CD4-positive, CD25-positive, alpha-beta regulatory T cell (primary cell): ENCODE measurements at places on chromosomes 11 and 22.

- no peak overlapping the region for H3K4me3 ChIP-seq
- H3K27me3 ChIP-seq = no peaks in the 10 kb centered on the region
- no peaks in the 10 kb centered on the region for H3K4me1 ChIP-seq
- DNase-seq = no peak
- H3K36me3 ChIP-seq = no peaks in the 10 kb centered on the region
Measured at GRCh38 chr11:131544591-131544990, 174.2 kb downstream of the NTM start.

GRCh38 chr11:45984192-45984591 lies 61.7 kb downstream of the LARGE2 start:
- H3K4me1 ChIP-seq = no peaks in the 10 kb centered on the region
- no peak overlapping the region for H3K4me3 ChIP-seq
- no peak for DNase-seq
- H3K27ac ChIP-seq = no peak overlapping the region
- peaks cover 11% of the 10 kb centered on the region for H3K36me3 ChIP-seq
- H3K27me3 ChIP-seq = no peaks in the 10 kb centered on the region

DNA sequence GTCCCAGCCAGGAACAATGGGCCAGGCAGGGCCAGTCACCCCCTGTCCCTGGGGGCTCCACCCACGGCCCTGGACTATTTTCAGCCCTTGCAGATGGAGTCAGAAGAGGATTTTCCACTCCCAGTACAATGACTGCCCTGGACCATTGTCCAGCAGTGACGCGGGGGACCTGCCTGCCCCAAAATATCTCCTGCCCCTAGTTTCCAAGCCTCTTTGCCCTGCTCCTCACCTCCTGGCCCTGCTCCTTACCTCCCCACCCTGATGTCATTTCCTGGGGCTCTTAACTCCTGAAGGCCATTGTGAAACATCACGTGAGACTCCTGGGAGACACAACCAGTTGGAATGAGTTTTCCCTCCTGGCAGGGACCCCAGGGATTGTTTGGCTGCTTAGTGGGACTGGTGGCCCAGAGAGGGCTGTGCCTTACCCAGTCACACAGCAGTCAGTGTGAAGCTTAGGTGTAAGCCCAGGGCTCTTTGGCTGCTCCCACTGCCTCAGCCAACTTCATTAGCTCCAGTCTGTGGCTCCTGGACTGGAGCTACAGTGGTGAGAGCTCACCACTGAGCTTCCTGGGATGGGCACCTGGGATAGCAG lies 22.2 kb downstream of the P2RY2 start:
- no peaks in the 10 kb centered on the region for H3K36me3 ChIP-seq
- H3K4me1 ChIP-seq = no peaks in the 10 kb centered on the region
- H3K27ac ChIP-seq = no peak overlapping the region
- no peak for DNase-seq

- H3K4me3 ChIP-seq = no peak overlapping the region
- H3K36me3 ChIP-seq = no peaks in the 10 kb centered on the region
- H3K4me1 ChIP-seq = no peaks in the 10 kb centered on the region
- peaks cover 4% of the 10 kb centered on the region for H3K27me3 ChIP-seq
- DNase-seq = no peak
- no peak overlapping the region for H3K27ac ChIP-seq
Measured at GRCh38 chr22:36727110-36727509, 23.6 kb upstream of the CACNG2 start.

DNA sequence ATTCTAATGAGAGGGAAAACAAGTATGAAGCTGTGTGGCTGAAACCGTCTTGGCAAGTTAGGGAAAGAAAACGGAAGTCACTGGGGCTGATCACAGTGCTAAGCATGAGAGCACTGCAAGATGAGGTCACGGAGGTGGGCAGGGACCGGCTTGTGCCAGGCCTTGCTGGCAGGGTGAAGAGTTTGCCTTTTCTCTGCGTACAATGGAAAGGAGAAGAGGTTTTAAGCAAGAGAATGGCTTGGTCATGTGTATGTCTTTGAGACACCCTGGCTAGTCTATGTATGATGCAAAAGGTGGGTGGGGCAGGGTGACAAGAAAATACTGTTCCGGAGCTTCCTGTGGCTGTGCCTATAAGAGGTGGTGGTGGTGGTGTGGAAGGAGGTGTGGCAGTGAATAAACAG lies 567.9 kb downstream of the NTM start:
- H3K4me1 ChIP-seq = no peaks in the 10 kb centered on the region
- H3K27me3 ChIP-seq = no peaks in the 10 kb centered on the region
- H3K27ac ChIP-seq = no peak overlapping the region
- H3K36me3 ChIP-seq = no peaks in the 10 kb centered on the region

GRCh38 chr22:31544481-31545480 lies 48.4 kb downstream of the SFI1 start:
- H3K4me3 ChIP-seq = no peak overlapping the region
- peaks cover 39% of the 10 kb centered on the region for H3K36me3 ChIP-seq
- H3K27me3 ChIP-seq = no peaks in the 10 kb centered on the region
- no peak for DNase-seq
- H3K27ac ChIP-seq = no peak overlapping the region

DNA sequence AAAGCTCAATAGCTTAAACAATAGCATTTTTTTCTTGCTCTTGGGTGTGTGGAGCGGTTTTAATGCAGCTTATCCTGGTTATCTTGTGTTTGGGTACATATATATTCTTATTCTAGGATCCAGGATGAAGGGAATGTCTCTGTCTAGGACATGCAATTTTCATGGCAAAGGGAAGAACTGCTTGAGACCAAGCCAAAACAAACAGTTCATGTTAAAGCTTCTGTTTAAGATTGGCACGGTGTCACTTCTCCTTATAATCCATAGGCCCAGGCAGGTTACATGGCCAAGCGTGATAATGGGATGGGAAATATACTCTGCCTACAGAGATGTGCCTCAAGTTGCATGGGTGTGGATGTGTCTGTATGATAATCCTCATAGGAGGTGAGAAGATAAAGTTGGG lies 177.1 kb upstream of the PGR start:
- H3K27ac ChIP-seq = no peak overlapping the region
- no peaks in the 10 kb centered on the region for H3K4me1 ChIP-seq
- no peak for DNase-seq

- no peaks in the 10 kb centered on the region for H3K27me3 ChIP-seq
- peak overlapping the region; percentile 71 for H3K4me3 ChIP-seq
- peak overlapping the region; percentile 95 for H3K27ac ChIP-seq
- peaks cover 44% of the 10 kb centered on the region for H3K36me3 ChIP-seq
- no peak for DNase-seq
Measured at GRCh38 chr11:6611092-6611962, 689 bp downstream of the TAF10 start.

- peaks cover 74% of the 10 kb centered on the region for H3K36me3 ChIP-seq
- DNase-seq = no peak
- no peak overlapping the region for H3K4me3 ChIP-seq
- peaks cover 47% of the 10 kb centered on the region for H3K4me1 ChIP-seq
- peak overlapping the region; percentile 93 for H3K27ac ChIP-seq
Measured at GRCh38 chr22:36327922-36328551, 59.7 kb downstream of the MYH9 start.

GRCh38 chr22:42292732-42293520 lies 22.5 kb upstream of the TCF20 start:
- no peak for DNase-seq
- no peak overlapping the region for H3K27ac ChIP-seq
- peaks cover 25% of the 10 kb centered on the region for H3K4me1 ChIP-seq
- H3K4me3 ChIP-seq = no peak overlapping the region
- no peaks in the 10 kb centered on the region for H3K36me3 ChIP-seq

DNA sequence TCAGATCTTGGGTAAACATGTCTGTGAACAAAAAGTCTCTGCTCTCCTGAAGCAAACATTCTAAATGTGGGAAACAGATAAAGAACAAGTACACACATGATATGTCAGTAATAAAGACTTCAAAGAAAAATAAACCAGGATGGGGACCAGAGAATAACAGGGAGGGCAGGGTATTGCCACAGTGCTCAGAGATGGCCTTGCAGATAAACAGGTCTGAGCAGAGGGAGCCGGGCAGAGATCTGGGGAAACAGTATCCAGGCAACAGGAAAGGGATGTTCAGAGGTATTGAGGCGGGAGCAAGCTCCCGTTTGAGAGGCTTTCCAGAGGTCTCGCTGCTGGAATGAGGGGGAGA lies 2.9 kb downstream of the CCDC86 start:
- H3K27me3 ChIP-seq = no peaks in the 10 kb centered on the region
- peaks cover 38% of the 10 kb centered on the region for H3K4me1 ChIP-seq
- H3K27ac ChIP-seq = no peak overlapping the region
- H3K4me3 ChIP-seq = peak overlapping the region; percentile 24

- DNase-seq = no peak
- H3K4me1 ChIP-seq = no peaks in the 10 kb centered on the region
- H3K4me3 ChIP-seq = no peak overlapping the region
- no peak overlapping the region for H3K27ac ChIP-seq
- no peaks in the 10 kb centered on the region for H3K36me3 ChIP-seq
Measured at GRCh38 chr11:133202816-133203215, 329.5 kb downstream of the OPCML start.

GRCh38 chr11:41201156-41201555 lies 258.3 kb downstream of the LRRC4C start:
- no peaks in the 10 kb centered on the region for H3K36me3 ChIP-seq
- H3K4me3 ChIP-seq = no peak overlapping the region
- no peaks in the 10 kb centered on the region for H3K27me3 ChIP-seq
- DNase-seq = no peak
- H3K4me1 ChIP-seq = no peaks in the 10 kb centered on the region
- no peak overlapping the region for H3K27ac ChIP-seq

- H3K27ac ChIP-seq = no peak overlapping the region
- no peaks in the 10 kb centered on the region for H3K4me1 ChIP-seq
- no peaks in the 10 kb centered on the region for H3K36me3 ChIP-seq
- H3K27me3 ChIP-seq = no peaks in the 10 kb centered on the region
- no peak overlapping the region for H3K4me3 ChIP-seq
- DNase-seq = peak; percentile 43
Measured at GRCh38 chr11:59429924-59430516, 3.8 kb upstream of the OR5A2 start.

- H3K4me1 ChIP-seq = no peaks in the 10 kb centered on the region
- no peaks in the 10 kb centered on the region for H3K36me3 ChIP-seq
- no peaks in the 10 kb centered on the region for H3K27me3 ChIP-seq
- no peak for DNase-seq
- no peak overlapping the region for H3K27ac ChIP-seq
Measured at GRCh38 chr11:42906226-42906625, 405.6 kb upstream of the API5 start.

GRCh38 chr22:39408173-39408572 lies 8.6 kb downstream of the TAB1 start:
- no peak overlapping the region for H3K27ac ChIP-seq
- DNase-seq = no peak
- H3K36me3 ChIP-seq = peaks cover 15% of the 10 kb centered on the region
- peaks cover 13% of the 10 kb centered on the region for H3K4me1 ChIP-seq

- peak overlapping the region; percentile 31 for H3K4me3 ChIP-seq
- H3K27ac ChIP-seq = peak overlapping the region; percentile 24
- DNase-seq = no peak
- H3K4me1 ChIP-seq = peaks cover 16% of the 10 kb centered on the region
Measured at GRCh38 chr11:456533-456932, 6.5 kb downstream of the PTDSS2 start.

- no peak overlapping the region for H3K27ac ChIP-seq
- H3K27me3 ChIP-seq = no peaks in the 10 kb centered on the region
- no peaks in the 10 kb centered on the region for H3K4me1 ChIP-seq
- no peak overlapping the region for H3K4me3 ChIP-seq
- no peak for DNase-seq
Measured at GRCh38 chr11:104588970-104589369, 309.3 kb downstream of the CASP12 start.
